Esophagus squamous epithelium (tissue), 5 donors: ENCODE measurements at places on chromosomes 1 and 21.

GRCh38 chr1:3943806-3944577 lies 43.9 kb upstream of the C1orf174 start:
- no peak for DNase-seq

DNA sequence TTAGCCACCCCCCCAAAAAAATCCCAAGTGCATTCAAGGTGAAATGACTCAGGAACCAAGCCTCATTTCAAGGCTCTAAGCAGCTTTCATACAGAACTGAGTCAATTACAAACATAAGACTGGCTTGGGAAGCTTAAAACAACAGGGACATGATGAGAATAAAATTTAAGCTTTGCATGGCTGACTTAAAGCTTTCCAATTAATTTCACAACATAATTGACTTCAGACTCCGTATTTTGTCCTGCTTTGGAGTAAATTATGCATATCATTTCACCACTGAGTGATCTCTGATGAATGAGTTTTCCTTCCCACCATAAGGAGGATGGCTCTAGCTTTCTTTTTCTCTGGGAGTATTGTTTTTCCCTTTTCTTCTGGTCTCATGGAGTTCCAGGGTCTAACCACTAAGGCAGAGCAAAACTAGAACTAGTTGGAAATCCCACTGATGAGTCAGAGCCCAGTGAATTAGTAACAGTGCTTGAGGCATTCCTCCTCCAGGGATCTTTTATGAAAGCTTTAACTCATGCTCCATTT lies 72.8 kb downstream of the XCL2 start:
- DNase-seq: no peak

DNA sequence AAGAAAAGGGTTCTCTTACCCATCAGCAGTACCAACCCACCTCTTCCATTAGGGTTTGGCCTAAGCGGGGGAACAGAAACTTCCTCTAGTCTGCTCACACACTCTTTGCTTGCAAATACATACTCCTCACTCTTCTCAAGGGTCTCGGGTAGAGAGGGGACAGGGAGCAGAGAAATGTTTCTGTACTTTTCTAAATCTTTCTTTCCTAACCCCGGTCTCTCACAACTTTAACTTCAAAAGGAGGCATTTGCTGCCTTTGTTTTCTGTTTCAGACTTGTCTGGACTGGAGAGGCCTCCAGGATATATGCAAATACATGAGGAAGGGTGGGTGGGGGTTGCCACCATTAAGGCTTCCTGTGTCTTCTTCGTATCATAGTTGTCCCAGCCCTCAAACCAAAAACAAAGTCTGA lies 10.5 kb upstream of the LAX1 start:
- no peak for DNase-seq

DNA sequence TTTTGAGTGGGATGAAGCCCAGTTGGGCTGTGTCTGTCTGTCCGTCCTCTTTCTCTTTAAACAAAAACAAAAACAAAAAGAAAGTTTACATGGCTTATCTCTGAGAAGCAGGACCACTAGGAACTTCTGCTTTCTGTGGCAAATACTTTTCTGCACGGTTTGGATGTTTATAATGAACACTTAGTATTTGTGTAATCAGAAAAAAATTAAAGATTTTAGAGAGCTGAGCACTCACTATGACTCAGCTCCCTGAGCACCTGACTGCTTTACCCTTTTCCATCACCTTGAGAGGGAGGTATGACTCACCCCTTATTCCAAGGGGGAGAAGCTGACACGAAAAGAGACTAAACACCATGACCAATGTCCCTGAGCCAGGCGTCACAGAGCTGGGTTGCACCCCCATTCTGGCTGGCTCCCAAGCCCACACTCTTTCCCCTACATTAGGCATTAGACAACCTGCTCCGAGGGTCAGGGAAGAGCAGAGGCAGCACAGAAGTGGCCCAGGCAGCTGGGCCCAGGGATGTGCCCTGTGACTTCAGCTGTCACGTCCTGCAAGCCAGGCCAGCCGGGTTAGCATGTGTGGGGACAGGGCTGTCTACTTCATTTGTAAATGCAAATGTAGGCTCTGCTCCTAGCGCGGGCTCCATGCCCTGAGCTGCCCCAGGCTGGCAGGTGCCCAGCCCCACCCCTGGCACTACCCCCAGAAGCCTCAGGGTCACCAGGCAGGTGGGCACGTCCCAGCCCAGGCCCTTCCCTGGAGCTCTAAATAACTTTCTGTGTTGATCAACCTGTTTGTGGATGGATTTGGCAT lies 30.4 kb downstream of the RAP1GAP start:
- DNase-seq: no peak

DNA sequence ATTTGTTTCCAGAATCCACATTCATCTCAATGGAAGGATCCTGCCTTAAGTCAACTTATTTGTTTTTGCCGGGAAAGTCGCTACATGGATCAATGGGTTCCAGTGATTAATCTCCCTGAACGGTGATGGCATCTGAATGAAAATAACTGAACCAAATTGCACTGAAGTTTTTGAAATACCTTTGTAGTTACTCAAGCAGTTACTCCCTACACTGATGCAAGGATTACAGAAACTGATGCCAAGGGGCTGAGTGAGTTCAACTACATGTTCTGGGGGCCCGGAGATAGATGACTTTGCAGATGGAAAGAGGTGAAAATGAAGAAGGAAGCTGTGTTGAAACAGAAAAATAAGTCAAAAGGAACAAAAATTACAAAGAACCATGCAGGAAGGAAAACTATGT lies 2.6 kb downstream of the GADD45A start:
- DNase-seq: no peak

DNA sequence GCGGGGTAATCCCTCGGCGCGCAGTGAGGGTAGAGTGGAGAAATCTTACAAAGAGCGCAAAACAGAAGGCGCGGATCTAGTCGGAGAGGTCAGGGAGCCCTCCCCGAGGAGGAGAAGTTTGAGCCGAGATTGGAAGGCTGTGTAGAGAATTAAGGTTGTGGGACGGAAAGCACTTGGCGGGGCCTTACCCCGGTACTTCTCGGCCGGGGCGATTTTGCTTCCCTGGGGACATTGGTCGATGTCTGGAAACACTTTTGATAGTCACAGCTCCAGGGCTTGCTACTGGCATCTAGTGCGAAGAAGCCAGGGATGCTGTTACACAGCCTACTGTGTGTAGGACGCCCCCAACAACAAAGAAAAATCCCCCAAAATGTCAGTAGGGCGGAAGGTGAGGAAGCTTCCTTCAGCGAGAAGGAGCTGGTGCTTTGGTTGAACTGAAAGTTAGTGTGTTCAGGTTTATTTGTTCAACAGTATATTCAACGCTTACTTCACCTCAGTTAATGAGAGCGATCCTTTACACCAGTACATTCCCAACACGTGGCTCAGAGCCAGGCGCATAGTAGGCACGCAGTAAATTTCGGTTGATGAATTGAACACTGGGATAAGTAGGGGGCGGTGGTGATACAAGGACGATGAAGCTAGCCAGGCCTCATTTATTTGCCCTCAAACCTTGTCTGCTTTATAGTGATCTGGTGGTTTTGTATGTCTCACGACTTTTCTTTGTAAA lies 807 bp downstream of the CEP85 start:
- no peak for DNase-seq

- DNase-seq: no peak
Observed at GRCh38 chr1:18645747-18646090, 15.1 kb downstream of the PAX7 start.

DNA sequence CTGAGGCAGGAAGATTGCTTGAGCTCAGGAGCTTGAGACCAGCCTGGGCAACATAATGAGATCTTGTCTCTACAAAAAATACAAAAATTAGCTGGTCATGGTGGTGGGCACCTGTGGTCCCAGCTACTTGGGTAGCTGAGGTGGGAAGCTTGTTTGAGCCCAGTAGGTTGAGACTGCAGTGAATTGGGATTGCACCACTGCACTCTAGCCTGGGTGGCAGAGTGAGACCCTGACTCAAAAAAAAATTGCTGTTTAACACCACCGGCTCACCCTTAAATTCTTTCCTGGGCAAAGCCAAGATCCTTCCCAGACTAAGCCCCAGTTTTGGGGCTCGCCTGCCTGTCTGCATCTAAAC lies 6.6 kb upstream of the NSUN4 start:
- no peak for DNase-seq

GRCh38 chr1:186155594-186155993 lies 219.5 kb downstream of the TPR start:
- DNase-seq: no peak

GRCh38 chr1:197485790-197486189 lies 217.7 kb downstream of the CRB1 start:
- DNase-seq: no peak

DNA sequence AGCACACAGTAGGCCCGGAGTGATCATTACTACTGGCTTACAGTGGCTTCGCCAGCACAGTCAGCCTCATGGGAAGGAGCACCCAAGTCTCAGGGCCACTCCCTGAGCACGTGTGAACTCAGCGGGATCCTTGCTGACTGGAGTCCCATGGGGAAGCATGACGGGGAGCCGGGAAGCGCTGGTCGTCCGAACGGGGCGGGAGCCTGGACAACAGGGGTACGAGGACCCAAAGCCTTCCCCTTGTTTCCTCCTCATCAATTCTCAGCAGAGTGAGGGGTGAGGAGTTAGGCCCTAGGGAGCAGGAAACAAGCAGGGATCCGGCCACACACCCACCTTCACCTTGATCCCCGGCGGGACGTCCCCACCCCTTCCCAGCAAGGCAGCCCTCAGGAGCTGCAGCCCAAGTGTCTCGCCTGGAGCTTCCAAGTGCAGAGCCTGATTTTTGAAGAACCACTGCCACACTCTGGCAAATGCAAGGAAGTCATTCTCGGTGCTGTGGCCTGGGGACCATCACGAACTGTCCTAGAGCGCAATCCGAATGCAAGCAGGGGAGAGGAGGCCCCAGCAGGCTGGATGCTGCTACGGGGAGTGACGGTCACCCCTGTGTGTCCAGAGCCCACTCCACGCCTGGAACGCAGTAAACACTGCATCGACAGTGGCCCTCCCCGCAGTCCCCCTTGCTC lies 35.5 kb downstream of the TOMM20 start:
- no peak for DNase-seq

DNA sequence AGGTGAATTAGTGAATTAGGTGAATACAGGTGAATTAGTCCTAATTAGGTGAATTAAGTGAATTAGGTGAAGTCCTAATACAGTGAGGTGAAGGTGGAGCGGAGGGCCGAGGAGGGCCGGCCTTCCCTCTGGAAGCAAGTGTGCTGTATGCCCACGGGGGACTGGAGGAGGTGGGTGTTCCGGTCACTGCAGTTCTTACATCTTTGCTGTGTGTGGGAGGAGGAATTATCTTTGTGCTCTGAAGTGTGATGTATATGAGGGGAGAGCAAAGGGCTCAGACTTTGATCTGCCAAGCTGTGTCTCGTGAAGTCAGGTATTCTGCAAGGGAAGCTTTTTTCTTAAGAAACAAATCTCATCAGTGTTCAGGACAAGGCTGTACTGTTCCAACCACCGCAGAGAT lies 45.4 kb downstream of the AGPAT3 start:
- DNase-seq: no peak

DNA sequence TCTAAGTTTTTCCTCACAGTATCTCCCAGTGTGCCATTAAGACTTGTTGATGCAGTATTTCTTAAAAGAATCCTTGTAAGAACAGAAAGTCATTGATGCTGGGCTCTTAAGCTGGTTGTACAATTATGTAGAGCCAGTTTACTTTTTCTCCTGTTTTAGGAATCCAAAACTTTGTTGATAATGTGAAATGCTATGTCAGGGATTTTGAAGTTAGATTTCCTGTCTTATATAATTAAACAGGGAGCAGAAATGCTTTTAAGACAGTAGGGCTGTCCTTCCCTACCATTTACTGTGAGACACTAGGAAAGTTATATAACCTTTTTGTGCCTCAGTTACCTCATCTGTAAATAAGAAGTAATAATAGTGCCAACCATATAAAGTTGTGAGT lies 26.0 kb downstream of the CCDC18 start:
- no peak for DNase-seq

DNA sequence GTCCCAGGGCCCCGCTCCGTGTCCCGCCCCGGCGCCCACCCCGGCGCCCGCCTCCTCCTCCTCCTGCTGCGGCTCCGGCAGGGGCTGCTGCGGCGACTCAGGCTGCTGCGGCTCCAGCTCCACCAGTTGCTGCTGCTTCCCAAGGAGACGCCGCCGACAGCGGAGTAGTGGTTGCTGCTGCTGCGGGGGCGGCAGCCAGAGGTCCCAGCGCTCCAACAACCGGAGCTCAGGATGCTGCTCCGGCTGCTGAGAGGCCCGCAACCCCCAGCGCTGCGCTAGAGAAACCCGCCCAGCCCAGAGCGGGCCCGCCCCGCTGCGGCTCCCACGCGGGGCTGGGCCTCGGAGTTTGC lies 1.1 kb downstream of the CRCT1 start:
- DNase-seq: no peak

DNA sequence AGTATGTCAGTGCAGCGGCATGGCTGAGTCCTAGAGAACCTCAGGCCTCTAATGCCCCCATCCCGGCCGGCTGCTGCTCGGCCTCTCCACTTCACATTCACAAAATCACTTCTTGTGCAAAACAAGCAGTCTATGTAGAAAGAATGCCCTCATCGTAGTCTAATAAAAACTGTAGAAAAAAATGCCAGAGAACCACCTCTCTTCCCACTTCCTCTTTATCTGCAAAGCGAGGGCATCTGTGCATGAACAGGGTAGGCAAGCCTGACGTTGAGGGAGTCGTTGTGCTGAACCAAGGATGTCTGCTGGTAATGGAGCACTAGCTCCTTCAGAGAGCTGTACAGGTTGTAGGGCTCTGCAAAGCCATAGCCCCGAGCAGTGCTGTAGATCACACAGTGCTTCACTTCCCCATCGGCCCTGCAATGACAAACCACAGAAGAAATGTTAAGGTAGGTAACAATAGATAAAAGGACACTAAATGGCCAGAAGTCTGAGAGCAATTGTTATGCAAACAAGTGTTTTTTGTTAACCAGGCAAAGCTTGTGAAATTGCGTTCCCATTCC lies 88.9 kb downstream of the PIK3R3 start:
- no peak for DNase-seq

GRCh38 chr1:153553830-153554541 lies 4.9 kb upstream of the S100A3 start:
- no peak for DNase-seq

GRCh38 chr1:68570871-68571270 lies 74.0 kb upstream of the DEPDC1 start:
- DNase-seq: no peak

GRCh38 chr1:115130786-115131185 lies 41.5 kb upstream of the TSPAN2 start:
- no peak for DNase-seq

DNA sequence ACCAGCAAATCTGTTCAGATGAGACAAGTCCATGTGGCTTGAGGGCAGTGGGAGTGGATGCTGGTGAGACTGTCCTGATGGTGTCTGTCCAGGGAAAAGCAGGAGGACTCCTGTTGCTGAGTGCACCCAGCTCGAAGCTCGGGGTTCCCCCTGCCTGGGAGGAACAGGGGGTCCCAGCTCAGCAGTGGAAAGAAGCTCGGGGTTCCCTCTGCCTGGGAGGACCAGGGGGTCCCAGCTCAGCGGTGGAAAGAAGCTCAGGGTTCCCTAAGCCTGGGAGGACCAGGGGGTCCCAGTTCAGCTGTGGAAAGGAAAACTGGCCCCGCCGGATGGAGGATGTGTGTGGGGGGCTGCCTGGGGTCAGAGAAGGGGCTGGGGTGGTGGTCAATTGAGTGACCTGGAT lies 39.1 kb downstream of the CRYAA start:
- no peak for DNase-seq

DNA sequence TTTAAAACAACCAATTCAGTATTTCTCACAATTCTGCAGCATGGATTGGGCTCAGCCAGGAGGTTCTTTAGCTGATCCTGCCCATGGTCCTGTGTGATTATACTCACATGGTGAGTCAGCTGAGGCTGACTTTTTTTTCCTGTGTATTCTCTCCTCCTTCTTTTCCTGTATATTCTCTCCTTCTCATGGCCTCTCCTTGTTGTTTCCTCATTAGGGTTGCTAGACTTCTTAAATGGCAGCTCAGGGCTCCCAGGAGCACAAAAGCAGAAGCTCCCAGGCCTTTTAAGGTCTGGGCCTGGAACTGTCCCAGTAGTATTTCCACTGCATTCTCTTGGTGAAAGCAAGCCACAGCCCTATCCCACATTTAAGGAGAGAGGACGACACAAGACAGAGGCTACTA lies 26.8 kb downstream of the VANGL1 start:
- DNase-seq: no peak
